Neural crest cell (in vitro differentiated cells): ENCODE measurements at places on chromosomes 13 and 19. TPM values are rescaled to one million over a fixed set of nuclear protein-coding genes. Genes with fewer than 3 reads are reported as not detected.

GRCh38 chr19:5697022-5697889 lies 7.2 kb downstream of the RPL36 start:
- DNase-seq, result no peak

DNA sequence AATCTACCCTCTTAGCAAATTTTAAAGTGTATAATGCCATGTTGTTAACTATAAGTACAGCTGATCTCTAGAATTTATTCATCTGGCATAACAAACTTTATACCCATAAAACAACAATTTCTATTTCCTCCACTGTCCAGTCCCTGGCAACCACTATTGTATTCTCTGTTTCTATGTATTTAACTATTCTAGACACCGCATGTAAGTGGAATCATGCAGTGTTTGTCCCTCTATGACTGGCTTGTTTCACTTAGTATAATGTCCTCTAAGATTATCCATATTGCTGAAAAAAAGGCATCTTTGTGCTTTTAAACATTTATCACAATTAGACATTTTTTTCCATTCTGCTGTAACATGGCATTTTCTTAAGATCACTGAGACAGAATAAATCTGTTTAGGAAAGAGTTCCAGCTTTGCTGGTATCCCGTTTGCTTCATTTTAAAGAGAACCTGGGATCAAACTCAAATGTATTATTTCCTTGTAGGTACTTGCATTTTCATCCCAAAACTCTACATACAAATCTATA lies 1191.0 kb downstream of the SLITRK5 start:
- DNase-seq, result no peak

GRCh38 chr13:43229506-43229905 lies 206.1 kb downstream of the DNAJC15 start:
- DNase-seq, result no peak

Gene ZNF738
- total RNA-seq, result 71.1 and 71.4 TPM in 2 replicates

Gene POLRMT
- 69.7 and 71.1 TPM in 2 replicates for total RNA-seq

Gene TMC4
- total RNA-seq, result 0.28 TPM in 1 of 2 replicates, not detected in the other

- no peak for DNase-seq
Measured at GRCh38 chr13:42964761-42965161, 27.3 kb downstream of the EPSTI1 start.

- no peak for DNase-seq
Measured at GRCh38 chr13:33168321-33168960, 117.1 kb downstream of the STARD13 start.

Gene PGLYRP1
- not detected in 2 replicates for total RNA-seq

Gene C19orf25
- total RNA-seq, result 34.5 and 41.5 TPM in 2 replicates

DNA sequence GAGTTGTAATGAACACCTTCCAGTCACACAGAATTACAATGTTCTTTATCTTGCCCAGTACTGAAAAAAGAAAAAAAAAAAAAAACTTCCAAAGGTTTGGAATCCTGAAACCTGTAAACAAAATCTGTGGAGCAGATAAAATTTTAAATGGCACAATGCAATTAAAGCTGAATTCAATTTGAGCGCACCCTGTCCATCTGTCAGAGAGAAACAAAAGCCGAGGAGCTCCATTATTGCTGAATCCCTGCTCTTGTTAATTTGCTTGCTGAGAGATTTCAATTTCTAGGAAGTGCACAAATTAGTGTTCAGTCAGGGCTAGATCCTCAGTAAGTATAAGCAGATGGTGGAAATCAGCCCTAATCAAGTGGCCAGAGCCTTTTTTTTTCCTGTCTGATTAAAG lies 65.2 kb downstream of the DACH1 start:
- no peak for DNase-seq
